ENCODE measurements at places on chromosomes 1 and 21. TPM values are rescaled to one million over a fixed set of nuclear protein-coding genes. Genes with fewer than 3 reads are reported as not detected.

Gene PROK1
- total RNA-seq, result not detected

Gene LCE2C
- total RNA-seq, result not detected

Gene BCAN
- not detected for total RNA-seq

Gene AJAP1
- 6.9 TPM for total RNA-seq

Gene TNFRSF9
- total RNA-seq, result not detected

Gene CHI3L2
- total RNA-seq, result 10.1 TPM

Gene MFAP2
- total RNA-seq, result 26.3 TPM

Gene KIAA0040
- 36.7 TPM for total RNA-seq

Gene SPOCD1
- total RNA-seq, result 30.7 TPM

Gene CELA3B
- not detected for total RNA-seq

Gene ANXA9
- not detected for total RNA-seq

Gene S100A14
- 1.5 TPM for total RNA-seq

- DNase-seq, result no peak
Measured at GRCh38 chr1:182586380-182586779, 2.7 kb downstream of the RNASEL start.

DNA sequence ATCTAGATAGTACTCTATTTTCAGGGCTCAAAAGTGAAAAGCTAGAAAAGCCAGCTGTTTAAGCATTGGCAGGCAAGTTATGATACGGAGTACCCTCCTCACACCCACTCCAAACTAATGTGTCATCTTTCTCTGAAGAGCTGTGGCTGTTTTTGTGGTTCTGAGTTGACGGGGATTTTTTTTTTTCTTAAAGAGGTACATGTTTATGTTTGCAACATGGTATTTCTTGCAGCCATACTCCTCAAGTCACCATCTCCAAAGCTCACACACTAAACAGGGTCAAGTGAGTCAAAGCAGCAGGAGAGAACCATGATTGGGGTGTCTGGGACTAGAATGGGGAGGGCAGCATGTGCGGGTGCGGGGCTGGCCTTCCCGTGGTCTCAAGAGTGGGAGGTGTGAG lies 347.2 kb downstream of the DISC1 start:
- no peak for DNase-seq

- DNase-seq, result no peak
Measured at GRCh38 chr1:25651036-25651640, 34.5 kb downstream of the MAN1C1 start.

DNA sequence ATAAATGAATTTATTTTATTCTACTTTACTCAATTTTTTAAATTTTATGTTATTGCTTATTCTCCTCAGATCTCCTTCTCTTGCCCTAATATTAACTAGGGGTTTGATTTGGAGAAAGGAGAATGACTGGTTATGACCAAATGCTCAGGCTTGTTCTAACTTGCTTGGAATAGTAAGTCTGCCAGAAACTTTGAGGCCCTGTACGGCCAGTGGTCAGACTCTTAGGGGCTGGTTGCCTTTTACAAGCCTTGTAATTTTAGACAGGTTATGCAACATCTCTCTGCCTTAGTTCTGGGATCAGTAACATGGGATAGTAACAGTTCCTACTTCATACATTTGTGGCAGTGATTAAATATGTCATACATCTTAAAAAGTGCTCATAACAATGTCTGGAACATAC lies 279.5 kb downstream of the DUSP10 start:
- DNase-seq, result no peak

DNA sequence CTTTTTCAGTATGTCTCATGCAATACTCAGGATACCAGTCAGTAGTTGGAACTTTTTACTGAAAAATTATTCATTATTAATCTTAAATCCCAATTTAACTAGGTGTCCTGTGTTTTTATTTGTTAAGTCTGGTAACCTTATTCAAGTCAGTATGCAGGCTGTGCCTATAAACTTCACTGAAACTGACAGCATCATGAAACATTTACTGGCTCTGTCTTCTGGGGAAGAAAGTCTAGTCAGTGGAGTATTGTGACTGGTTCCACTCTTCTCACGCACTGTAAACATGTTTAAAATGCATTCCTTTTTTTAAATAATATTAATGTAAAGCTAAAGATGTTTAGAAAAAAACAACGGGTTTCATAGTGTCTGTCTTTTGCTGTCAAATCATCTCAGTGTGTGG lies 739.7 kb downstream of the LTN1 start:
- DNase-seq, result no peak

DNA sequence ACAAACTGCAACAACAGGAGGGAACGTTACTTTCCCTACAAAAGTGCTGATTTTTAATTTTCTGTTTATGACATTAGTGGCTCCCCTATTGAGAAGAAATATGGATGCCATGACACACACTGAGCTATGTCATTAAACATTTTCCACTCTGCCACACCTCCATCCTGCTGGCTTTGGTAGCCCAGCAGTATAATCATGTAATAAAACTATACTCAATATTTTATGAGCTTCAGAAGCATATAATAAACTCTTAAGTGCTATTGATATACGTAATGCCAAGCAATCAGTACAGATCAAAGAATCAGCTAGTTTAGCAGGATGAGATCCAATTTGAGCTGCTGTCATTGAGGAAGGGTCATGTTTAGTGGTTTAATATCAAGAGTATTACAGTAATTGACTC lies 141.3 kb upstream of the LRRC7 start:
- no peak for DNase-seq

DNA sequence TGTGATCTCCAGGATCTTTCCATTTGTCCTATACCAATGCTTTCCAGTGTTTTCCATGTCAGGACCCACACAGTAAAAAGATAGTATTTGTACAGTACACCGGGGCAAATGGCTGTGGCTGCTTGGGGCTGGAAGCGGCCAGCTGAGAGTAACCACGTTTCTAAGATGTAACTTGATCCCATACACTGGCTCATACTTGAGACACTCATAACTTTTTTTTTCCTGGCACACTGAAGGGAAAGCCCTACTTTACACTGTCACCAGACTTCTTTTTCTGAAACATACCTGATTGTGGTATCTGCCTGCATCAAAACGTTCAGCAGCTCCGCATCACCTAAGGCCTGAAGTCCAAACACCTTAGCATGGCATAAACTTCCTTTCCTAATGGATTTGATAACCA lies 21.6 kb downstream of the VPS13D start:
- no peak for DNase-seq

GRCh38 chr1:219771080-219771479 lies 157.3 kb downstream of the SLC30A10 start:
- no peak for DNase-seq

GRCh38 chr1:89910780-89911179 lies 84.1 kb upstream of the ZNF326 start:
- DNase-seq, result no peak

DNA sequence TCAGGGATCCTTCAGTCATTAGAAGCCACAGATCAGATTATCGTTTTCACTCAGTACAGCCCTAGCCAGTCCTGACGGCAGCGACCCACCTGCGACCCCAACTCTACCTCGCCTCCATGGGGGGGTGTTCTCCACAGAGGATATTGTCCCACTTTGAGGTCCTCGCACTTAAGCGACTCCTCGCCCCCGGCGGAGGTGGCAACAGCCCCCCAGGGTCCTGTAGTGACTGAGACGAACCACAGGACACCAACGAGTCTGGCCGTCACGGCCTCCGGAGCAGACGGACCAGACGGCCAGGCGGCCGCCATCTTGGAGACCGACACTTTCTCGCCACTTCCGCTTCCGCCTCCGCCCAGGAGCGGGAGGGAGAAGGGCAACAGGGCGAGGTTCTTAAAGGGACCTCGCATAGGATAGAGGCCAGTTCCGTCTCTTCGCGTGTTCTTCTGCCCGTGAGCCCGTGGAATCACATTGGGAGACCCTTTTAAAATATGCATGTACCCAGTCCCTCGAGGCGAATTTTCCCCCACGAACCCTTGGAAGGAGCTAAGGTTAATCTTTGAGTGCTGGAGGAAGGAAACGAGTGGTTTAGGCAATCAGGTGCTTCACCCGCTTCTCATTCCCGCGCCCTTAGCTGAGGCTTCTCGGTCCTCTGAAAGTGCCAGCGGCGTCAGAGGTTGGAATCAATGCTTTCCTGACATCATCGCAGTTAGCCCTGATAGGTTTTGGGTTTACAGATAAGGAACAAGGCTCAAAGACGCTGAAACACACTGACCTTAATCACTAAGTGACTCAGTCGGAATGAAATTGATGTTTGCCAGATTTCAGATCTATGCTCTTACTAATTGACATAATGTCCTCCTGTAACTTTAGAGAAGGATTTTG lies at the start of gene TM2D1:
TM2D1 (minus strand) TSS at position 329 of the 882 bp plus-strand sequence; CDS start at position 308, 21 bp downstream.
- peak; percentile 95 for DNase-seq

GRCh38 chr1:19988267-19989006 lies 9.0 kb upstream of the PLA2G2A start:
- DNase-seq, result no peak

DNA sequence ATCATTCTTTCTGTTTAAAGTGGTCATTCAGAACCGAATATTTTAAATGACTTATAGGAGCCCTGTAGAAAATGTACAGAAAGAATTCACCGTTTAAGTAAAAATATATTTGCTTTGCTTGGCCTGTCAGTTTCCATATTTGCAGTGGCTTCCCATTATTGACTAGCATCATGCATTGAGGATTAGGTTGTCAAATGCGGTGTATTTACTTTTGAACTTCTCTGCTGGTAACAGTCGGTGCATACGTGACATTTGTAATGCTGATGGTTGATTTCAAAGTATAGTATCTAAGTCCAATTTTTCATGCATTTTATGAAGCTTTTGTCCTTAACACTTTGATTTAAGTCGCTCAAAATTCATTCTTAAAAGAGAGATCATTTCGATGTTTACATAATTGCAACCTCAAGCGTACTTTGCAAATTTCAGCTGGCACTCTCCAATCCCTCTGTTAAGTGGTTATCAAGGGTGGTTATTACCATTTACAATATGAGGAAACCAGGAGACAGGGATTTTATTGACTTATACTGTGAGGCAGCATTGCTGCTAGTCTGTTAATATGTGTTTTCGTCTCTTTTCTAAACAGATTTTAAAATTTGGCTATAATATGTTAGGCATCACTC lies 201.6 kb downstream of the SDCCAG8 start:
- DNase-seq, result no peak

DNA sequence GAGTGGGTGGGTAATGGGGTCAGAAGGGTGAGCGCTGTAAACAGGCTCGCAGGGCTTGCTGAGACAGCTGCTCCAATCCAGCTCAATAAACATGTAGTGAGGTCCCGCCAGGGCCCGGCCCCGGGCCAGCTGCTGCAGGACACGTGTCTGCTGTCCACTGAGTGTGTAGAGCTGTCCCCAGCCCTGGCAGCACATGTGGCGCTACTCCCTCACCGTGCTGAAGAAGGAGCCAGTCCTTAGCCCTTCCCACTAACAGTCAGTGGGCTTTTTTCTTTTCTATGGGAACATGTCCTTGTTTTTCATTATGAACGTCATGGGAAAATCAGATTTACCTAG lies 78.9 kb upstream of the C1orf174 start:
- DNase-seq, result no peak

DNA sequence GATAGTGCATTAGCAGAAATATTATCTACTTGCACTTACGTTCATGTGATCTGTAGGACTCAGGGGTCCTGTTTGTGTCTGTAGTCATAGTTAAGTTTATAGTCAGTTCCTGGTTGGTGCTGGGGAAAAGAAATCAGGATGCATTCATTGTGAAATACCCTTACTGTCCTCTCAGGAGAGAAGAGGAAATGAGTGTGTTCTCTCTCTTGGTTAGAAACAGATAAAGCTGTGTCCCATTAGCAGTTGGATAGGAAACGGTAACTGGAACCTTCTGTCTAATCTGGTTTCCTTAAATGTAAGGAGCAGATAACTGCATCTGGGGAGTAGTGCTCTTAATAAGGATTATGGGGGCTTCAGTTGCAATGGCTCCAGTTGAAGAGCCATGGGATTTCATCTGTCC lies 8.9 kb downstream of the SDCCAG8 start:
- no peak for DNase-seq

DNA sequence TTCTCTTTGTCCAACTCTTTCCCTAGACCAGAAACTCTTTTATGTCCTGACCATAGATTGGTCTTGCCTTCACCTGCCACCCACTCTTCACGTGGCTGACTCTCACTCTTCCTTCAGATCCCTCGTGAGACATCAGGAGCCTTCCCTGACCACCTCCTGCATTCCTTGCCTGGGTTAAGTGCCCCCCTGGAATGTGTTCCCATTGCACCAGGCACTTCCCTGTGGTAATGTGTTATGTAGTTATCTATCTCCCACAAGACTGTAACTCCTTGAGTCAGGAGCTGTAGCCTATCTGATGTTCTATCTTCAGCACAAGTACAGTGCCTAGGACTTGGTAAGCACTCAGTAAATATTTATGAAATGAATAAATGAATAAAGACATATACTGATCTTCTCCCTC lies 111.2 kb upstream of the CTTNBP2NL start:
- DNase-seq, result no peak

- DNase-seq, result peak; percentile 82
Measured at GRCh38 chr1:156103521-156103947, 11.0 kb upstream of the LMNA start.

DNA sequence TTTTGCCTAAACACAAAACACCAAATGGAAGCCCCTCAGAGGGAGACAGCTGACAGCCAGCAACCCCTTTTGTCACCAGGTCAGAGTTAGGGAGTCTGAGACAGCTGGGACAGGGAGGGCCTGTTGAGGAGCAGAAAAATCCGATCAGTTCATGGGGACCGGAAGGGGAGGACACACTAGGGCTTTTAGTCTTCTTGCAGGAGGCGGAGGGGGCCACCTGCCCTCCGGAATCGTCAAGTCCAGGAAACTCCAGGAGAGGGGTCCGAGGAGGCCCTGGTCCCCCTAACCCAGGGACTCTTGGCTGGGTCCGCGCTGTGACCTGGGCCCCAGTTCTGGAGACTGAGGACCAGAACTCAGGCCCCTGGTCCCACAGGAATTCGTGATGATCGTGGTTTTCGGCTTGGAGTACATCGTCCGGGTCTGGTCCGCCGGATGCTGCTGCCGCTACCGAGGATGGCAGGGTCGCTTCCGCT lies 34.2 kb downstream of the KCNQ4 start:
- no peak for DNase-seq

GRCh38 chr1:215710036-215710898 lies 143.2 kb downstream of the KCTD3 start:
- DNase-seq, result no peak

- no peak for DNase-seq
Measured at GRCh38 chr1:77925956-77926355, 37.5 kb downstream of the NEXN start.

GRCh38 chr1:177873238-177873637 lies 96.6 kb downstream of the SEC16B start:
- no peak for DNase-seq

GRCh38 chr1:50851034-50851433 lies 109.0 kb downstream of the FAF1 start:
- DNase-seq, result no peak

DNA sequence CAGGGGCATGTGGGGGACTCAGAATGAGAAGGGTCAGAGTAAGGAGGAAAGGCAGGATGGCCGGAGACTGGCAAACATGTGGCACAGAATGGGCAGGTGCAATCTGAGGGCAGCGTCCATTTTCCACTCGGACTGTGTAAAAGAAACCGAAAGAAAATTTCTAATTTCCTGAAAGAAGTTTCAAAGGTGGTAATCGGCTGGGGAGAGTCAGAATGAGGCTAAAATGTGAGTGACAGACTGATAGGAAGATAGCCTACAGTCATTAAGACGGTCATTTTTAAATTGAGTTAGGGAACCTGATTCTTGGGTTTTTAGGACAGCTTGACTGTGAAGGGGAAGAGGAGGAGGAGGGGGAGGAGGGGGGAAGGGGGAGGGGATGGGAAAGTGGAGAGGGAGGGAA lies 23.6 kb downstream of the COA6 start:
- DNase-seq, result no peak

Measured in ascending aorta (tissue), 2 donors.